IMR-90 (cell line): ENCODE measurements at places on chromosomes 1 and 21. TPM values are rescaled to one million over a fixed set of nuclear protein-coding genes. Genes with fewer than 3 reads are reported as not detected.

- no peak for DNase-seq
These were observed 16.1 kb downstream of the DSCAM start for GRCh38 chr21:40830836-40831235.

DNA sequence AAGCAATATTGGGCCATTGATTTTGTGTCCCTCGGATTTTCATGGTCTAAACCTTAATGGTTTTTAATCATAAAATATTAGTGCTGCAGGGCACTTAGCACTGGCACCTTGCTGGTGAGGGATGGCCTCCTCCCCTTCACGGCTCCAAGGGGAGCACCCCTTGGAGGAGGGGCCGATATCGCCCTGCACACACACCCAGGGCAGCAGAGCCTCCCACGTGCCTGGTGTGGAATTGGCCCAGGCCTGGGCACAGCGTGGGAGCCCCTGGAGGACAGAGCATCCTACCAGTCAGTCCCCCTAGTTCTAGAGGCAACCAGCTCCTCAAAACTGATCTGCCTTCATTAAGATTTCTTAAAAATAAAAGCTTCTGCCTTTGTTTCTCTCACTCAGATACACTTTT lies 90.7 kb upstream of the CSF3R start:
- no peak for DNase-seq

DNA sequence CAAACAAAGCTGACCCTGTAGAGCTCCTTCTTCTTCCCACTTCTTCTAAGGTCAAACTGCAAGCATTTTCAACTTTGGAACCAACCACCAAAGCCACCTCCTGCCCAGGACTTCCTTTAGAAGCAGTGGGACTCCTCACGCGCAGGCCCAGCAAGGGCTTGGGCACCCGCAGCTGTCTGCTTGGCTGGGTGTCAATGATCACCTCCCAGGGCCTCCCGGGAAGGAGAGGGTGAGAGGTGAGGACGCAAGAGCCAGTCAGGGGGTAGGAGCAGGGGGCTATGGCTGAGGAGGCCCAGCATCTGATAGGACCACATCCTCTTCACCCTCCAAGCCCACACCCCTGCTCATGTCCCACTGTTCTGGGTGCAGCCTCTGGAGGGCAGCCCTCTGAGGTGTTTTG lies 10.2 kb downstream of the KLHL21 start:
- no peak for DNase-seq

GRCh38 chr1:6658359-6659060 lies 33.8 kb downstream of the THAP3 start:
- no peak for DNase-seq

- no peak for DNase-seq
These were observed 3879.7 kb downstream of the SRGAP2C start for GRCh38 chr1:125064481-125064880.

GRCh38 chr1:1198423-1199140 lies 7.8 kb downstream of the TNFRSF18 start:
- DNase-seq, result no peak

- no peak for DNase-seq
These were observed 40.1 kb upstream of the KLHDC7A start for GRCh38 chr1:18440385-18441226.

GRCh38 chr1:234997896-234998741 lies 130.5 kb downstream of the TOMM20 start:
- DNase-seq, result no peak

DNA sequence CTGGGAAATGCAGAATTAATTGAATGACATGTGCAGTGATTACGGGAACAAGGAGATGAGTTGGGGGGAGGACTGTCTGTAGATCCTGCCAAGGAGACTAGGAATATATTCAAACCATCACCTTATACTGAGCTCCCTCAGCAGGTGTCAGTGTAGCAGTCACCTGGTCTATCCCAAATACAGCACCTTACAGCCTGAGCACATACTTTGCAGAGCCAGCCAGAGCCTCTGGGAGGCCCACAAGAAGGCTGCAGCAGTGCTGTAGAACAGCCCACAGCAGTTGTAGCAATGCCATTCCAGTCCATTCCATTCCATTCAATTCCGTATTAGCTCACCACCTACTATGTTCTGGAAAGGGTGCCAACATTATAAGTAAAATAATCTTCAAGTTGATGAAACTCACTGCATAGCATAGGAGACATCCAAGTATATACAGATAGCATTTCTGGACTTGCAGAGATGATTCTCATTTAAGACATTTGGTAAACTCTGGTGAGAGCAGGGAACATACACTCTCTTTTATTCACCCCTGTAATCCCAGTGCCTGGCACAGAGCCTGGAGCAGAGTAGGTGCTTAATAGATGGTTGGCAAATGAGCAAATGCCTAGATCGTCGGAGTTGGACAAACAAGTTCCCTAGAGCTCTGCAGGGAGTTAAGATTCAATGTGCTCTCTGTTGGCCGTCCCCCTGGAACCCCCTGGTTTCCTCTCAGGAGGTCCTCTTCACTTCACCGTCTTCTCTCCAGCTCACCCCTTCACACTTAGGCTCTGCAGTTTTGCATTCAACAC lies 44.7 kb downstream of the KCNC4 start:
- DNase-seq, result no peak

GRCh38 chr1:166418344-166418933 lies 251.6 kb upstream of the FAM78B start:
- DNase-seq, result no peak

DNA sequence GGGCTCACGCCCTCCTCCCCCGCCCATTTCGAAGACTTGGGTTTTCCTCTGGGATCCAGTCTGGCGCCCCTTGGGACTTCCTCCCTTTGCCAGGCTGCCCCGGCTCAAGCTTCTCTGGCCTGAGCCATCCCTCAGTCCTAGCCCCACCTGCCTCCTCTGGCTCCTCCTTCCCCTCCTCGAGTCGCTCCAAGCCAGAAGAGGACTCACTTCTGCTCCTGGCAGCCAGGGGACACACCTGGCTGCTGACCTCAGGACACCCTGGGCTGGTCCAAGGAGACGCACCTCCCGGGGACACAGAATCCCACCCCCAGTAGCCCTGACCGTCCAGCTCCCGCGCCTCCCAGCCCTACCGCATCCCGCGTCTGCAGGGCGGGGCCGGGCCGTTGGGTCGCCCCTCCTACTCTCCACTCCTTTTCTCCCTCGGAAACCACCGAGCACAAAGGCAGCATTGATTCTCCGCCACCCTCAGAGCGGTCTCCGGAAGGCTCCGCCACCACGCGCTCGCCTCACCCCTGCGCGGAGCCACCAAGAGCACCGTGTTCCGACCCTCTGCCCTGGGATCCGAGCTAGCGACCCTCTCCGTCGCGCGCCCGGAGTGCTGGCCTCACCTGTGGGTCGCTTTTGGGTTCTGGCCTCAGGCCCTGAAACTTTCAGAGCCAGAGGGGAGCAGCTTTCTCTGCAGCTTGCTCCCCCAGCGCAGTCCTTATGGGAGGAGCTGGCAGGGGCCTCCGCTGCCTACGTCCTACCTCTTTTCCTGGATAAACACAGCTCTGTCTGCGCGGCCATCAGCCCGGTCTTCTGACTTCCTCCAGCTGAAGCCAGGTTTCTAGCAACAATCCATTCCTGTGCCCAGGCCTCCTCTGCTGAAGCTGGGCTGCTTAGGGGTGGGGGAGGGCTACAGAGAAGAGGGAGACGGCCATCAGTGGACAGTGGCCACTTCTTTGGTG lies at the start of gene C2CD4D:
C2CD4D (minus strand) TSS at position 364 of the 947 bp plus-strand sequence. CDS start 831 bp downstream, outside the sequence.
- no peak for DNase-seq

- no peak for DNase-seq
These were observed 274.2 kb downstream of the GRIK3 start for GRCh38 chr1:36760081-36760480.

DNA sequence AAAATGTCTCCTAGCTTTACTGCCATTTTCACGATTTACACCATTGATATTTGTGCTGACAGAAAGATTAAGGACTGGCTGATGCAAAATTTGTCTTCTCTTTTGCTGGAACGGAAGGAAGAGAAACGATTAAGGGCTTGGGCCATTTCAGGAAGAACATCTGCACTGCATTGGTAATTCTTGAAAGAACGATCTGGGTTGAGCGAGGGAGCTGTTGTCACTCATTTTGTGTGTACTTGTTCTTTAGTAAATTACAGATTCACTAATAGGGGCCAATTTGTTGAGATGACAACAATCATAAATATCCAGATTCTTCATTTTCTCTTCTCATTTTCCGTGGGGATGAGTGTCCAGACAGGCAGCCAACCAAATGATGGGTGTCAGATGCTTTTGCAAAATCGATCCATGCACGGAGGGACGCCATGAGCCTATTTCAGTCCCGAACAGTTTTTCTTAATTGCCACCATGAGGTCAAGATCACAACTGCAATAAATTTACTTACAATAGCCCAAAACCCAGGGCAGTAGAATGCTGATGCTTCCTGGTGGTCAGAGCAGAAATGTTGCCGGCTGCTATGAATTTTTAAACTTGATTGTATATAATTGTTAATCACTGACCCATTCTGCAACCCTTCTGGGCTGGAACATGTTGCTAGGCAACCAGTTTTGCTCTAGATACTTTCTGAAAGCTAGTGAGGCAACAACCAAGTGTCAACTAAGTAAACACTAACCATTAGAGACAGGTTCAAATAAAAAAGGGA lies 132.4 kb upstream of the TIAM1 start:
- DNase-seq, result no peak

DNA sequence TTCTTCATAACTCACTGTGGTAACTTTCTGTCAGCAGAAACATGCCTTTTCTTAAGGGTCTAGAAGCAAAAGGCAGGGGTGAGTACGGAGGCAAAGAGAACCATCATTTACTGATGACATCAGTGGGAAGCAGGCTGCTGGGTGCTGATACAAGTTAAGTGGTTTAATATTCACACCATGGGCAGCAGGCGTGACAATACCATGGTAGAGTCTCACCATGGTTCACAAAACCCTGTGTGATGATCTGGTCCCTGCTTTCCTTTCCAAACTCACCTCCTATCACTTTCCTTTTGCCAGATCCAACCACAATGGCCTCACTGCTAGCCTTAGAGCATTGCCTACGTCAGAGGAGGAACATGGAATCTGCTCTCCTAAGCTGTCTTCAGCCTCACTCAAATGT lies 8.7 kb downstream of the MAB21L3 start:
- no peak for DNase-seq

GRCh38 chr1:18230840-18231239 lies 123.2 kb downstream of the IGSF21 start:
- no peak for DNase-seq

IFNLR1 gene
- not detected in 2 replicates for total RNA-seq

HAO2 gene
- total RNA-seq, result not detected in 2 replicates

RNF187 gene
- 13.6 and 14.0 TPM in 2 replicates for total RNA-seq

AVPR1B gene
- total RNA-seq, result not detected in 2 replicates

COL11A1 gene
- 5.2 and 10.0 TPM in 2 replicates for total RNA-seq

MANEAL gene
- total RNA-seq, result 0.28 and 0.54 TPM in 2 replicates

SYPL2 gene
- under 0.01 TPM in 2 replicates for total RNA-seq

RHD gene
- 0.28 TPM in 1 of 2 replicates, not detected in the other for total RNA-seq

CLEC20A gene
- not detected in 2 replicates for total RNA-seq
